Stimulated activated CD8-positive, alpha-beta memory T cell treated with anti-CD3 and anti-CD28 coated beads, Interleukin-4, amount 100 ng/mL, for 24 hours (primary cell): ENCODE measurements at places on chromosomes 12 and 14.

DNA sequence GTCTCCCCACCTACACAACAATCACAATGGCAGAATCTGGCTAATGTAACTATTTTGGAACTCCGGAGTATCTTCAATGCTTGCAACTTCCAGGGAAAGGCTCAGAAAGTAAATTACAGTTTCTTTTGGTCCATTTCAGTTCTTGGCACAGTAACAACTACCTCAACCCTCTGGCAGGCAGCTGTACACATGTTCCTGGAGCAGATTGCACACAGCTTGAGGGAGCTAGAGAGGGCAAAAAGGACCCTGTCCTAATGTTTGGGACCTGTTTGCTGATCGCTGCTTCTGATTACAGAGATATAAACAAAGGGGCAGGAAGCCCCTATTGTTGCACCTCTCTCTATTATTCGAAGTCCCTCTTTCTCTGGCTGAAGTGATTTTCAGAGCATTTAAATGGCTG is 35.2 kb upstream of the SLC38A1 start:
- DNase-seq = no peak

GRCh38 chr12:84276215-84276614 is 636.4 kb downstream of the SLC6A15 start:
- DNase-seq = no peak

GRCh38 chr12:3775385-3776035 is 22.6 kb upstream of the CRACR2A start:
- DNase-seq = no peak

- no peak for DNase-seq
These were observed 334.0 kb downstream of the NUAK1 start for GRCh38 chr12:105804591-105805265.

GRCh38 chr12:1047898-1048660 is 57.1 kb downstream of the ERC1 start:
- DNase-seq = no peak

DNA sequence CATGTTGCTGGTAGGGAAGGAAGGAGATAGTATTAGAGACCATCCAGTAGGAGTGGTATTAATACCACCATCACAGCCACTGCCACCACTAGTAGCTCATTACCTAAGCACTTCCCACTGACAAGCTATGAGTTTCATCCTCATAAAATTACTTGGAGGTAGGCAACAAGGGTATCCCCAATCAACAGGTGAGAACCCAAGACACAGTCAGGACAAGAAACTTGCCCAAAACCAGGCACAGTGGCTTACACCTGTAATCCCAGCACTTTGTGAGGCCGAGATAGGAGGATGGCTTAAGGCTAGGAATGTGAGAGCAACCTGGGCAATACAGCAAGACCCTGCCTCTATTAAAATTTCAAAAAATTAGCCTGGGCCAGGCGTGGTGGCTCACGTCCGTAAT is 5.5 kb downstream of the ADCY6 start:
- DNase-seq = no peak

GRCh38 chr12:92233346-92234015 is 87.8 kb upstream of the BTG1 start:
- DNase-seq = no peak

- DNase-seq = no peak
These were observed 12.2 kb downstream of the MMP14 start for GRCh38 chr14:22848351-22849164.
